ENCODE measurements at places on chromosomes 1 and 21. TPM values are rescaled to one million over a fixed set of nuclear protein-coding genes. Genes with fewer than 3 reads are reported as not detected.

DNA sequence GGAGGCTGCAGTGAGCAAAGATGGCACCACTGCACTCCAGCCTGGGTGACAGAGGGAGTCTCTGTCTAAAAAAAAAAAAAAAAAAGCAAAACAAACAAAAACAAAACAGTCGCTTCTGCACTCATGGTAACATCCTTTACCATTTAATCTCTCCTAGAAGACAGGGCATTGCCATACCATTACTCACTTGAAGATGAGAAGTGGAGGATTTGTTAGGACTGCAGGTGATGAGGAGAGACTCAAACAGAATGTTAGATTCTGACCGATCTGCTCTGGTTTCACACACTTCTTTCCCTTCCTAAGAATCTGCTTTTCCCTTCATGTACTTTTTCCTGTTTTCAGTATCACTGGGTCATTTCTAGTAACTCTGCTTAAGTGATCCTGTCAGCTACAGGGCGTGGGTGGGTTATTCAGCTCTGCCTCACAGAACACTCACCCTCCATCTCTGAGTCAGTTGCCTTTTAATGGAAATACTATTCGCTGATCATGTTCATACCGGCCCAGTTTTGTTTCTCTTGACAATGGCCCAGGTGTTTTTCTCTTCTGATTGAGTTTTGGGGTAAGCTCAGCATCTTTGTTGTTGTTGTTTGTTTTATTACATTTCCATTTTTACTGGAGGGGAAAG, 148.0 kb upstream of the ERG start:
- DNase-seq, result no peak
- no peak overlapping the region for H3K27ac ChIP-seq
- no peaks in the 10 kb centered on the region for H3K4me1 ChIP-seq
- no peaks in the 10 kb centered on the region for H3K36me3 ChIP-seq
- peaks cover 58% of the 10 kb centered on the region for H3K27me3 ChIP-seq

- DNase-seq, result no peak
- H3K4me1 ChIP-seq, result peaks cover 10% of the 10 kb centered on the region
- H3K27ac ChIP-seq, result no peak overlapping the region
These were observed 28.2 kb upstream of the DOCK7 start for GRCh38 chr1:62716397-62716796.

GRCh38 chr21:33244082-33244778, 14.5 kb downstream of the IFNAR2 start:
- no peaks in the 10 kb centered on the region for H3K27me3 ChIP-seq
- peaks cover 63% of the 10 kb centered on the region for H3K4me1 ChIP-seq
- peaks cover 51% of the 10 kb centered on the region for H3K36me3 ChIP-seq

- H3K4me3 ChIP-seq, result no peak overlapping the region
- no peaks in the 10 kb centered on the region for H3K27me3 ChIP-seq
These were observed 63.9 kb downstream of the PLPPR4 start for GRCh38 chr1:99328171-99328570.

GRCh38 chr1:115594600-115594999, 47.2 kb upstream of the VANGL1 start:
- DNase-seq, result no peak
- no peaks in the 10 kb centered on the region for H3K36me3 ChIP-seq
- H3K27ac ChIP-seq, result no peak overlapping the region
- peaks cover 23% of the 10 kb centered on the region for H3K4me1 ChIP-seq
- no peak overlapping the region for H3K4me3 ChIP-seq

DNA sequence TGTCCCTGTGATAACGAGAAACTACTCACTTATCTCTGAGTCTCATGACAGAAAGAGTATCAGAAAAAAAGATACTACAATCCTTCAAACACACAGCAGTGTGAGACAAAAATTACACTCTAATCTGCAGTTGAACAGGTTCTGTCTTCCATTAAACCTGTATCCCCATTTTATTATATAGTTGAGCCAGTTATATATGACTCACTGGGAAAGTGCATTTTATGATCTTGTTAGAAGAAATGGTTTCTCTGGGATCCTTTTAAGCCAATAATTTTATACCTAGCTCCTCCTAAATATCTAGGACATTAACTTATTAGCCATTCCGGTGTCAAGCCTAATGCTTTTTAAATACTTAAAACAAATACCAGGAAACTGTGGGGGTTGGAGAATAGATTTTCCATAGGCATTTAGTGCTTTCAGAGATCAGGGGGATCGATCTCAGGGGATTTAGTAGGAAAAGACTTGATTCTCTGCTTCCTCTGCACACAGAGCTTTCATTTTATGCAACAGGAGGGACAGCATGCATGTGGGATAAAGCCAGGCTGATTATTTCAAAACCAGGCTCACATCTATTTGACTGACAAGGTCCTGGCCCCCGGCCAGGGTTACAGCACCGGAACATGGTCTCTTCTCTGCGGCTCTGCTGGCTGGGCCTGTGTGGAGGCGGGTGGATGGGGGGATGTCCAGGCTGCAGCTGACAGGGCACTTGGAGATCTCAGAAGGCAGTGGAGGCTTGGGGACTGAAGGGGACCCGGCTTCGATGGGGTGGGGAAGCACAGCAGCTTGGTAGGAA, 310.6 kb downstream of the DISC1 start:
- peak overlapping the region; percentile 18 for H3K4me3 ChIP-seq
- peaks cover 47% of the 10 kb centered on the region for H3K4me1 ChIP-seq
- H3K27ac ChIP-seq, result peak overlapping the region; percentile 21
- peak; percentile 87 for DNase-seq
- no peaks in the 10 kb centered on the region for H3K27me3 ChIP-seq

DNA sequence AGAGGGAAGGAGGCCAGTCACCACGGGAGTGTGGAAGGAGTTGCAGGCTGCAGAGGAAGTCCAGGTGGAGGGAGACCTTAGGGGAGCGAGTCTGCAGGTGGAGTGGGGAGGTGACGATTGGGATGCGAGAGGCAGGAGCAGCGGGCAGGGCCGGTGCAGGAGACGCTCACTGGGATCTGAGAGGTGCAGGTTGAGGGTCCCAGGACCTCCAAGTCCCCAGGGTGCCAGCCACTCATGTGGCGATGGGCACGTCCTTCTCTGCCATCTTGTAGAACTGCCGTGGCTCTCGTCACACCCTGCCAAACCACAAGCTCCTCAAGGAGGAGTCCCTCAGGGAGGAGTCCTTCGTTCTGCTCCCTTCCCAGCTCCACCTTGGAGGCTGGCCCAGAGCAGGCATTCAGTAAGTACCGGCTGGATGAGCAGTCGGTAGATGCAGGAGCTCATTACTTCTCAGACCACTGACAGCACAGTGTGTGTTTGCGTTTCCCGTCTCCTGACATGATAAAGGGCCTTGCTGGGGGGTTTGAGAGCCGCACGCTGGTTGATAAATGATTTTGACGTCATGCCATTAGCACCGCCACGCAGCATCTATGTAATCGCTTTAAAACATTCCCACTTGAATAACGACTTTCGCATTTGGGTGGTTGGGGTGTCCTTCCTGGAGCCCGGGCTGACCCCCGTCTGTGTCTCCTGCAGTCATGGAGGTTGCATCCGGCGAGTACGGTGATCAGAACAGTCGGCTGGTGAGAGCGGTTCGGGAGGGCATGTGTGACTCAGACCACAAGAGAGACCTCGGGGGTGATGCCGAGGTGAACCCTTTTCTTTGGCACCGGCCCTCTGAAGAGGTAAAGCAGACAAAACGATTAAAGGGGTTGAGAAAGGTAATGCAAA, 27.8 kb downstream of the TFF3 start:
- H3K4me1 ChIP-seq, result no peaks in the 10 kb centered on the region
- no peaks in the 10 kb centered on the region for H3K27me3 ChIP-seq
- no peak for DNase-seq
- H3K27ac ChIP-seq, result no peak overlapping the region
- no peak overlapping the region for H3K4me3 ChIP-seq

GRCh38 chr1:66384258-66384921, 149.6 kb upstream of the SGIP1 start:
- H3K27me3 ChIP-seq, result no peaks in the 10 kb centered on the region
- no peaks in the 10 kb centered on the region for H3K36me3 ChIP-seq
- DNase-seq, result no peak
- H3K27ac ChIP-seq, result no peak overlapping the region

GRCh38 chr1:13604176-13604575, 20.5 kb downstream of the PDPN start:
- H3K27me3 ChIP-seq, result no peaks in the 10 kb centered on the region
- no peak for DNase-seq
- no peaks in the 10 kb centered on the region for H3K36me3 ChIP-seq
- H3K4me3 ChIP-seq, result no peak overlapping the region
- H3K27ac ChIP-seq, result no peak overlapping the region

DNA sequence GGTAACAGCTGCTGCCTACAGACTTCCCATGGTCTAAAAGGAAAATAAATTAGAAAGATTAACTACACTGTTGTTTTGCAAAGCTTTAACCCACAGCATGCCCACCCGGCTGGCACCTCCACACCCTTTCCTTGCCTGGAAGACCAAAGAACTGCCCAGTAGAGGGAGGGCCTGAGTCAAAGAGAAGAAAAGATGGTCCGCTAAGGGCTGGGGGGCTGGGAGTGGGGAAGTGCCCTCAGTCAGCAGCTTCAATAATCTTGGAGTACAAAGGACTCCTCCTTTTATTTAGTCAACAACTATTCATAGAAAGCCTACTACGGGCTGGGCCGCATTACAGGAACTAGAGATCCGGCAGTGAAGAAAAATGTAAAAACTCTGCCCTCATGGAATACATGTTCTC, 40.6 kb downstream of the ERI3 start:
- no peak overlapping the region for H3K27ac ChIP-seq
- H3K4me3 ChIP-seq, result no peak overlapping the region
- no peaks in the 10 kb centered on the region for H3K27me3 ChIP-seq
- H3K4me1 ChIP-seq, result no peaks in the 10 kb centered on the region

DNA sequence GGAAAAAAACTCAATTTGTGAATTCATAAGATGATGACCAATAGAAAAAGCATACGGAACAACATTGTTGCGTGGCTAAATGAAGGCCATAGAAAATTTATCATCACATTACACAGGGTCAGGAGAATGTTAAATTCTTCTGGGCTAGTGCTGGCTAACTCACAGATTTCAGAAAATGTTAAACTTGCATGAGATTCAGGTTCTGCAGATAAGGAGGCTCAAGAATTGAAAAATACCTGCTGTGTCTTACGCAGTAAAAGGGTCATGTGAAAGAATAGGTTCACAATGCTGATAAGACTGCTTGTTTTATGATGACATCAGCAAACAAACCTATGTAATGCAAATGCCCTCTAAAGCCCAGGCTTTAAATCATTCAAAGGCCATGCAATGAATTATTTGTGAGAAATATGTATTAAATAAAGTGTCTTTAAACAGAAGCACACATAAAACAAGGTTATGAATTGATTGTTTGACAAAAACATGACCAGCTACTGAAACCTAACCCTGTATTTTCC, 378.8 kb downstream of the USP25 start:
- H3K27ac ChIP-seq, result no peak overlapping the region
- H3K36me3 ChIP-seq, result no peaks in the 10 kb centered on the region
- no peaks in the 10 kb centered on the region for H3K27me3 ChIP-seq
- H3K4me3 ChIP-seq, result no peak overlapping the region

DNA sequence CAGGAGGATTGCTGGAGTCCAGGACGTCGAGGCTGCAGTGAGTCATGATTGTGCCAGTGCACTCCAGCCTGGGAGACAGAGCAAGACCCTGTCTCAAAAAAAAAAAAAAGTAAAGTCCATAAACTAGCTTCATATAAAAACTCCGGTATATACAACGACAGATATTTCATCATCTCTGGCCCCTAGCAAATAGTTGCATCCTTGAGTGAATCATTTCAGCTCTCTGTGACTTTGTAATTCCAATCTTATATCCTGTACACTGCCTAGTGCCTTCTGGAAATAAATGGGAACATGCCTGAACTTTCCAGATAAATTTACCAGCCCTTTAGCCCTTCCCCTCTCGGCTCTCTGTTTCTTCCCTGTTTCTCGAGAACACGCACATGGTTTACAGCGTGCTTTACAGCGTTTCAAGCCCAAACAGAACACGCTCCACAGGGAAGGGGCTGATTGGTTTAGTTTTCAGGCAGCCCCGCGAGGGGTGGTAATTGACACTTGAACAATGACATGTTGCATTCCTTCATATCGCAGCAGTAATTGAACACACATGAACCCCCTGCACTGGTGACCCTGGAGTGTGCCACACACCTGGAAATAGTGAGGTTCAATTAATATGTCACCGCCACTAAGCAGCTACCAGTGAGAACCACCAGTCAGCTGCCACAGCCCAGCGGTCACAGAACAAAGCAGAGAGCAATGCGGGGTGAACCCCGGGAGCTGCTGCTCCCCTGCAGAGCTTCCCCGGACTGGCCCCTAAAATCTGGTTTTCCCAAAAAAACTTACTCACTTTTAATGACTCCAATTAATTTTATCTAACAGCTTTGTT, 35.7 kb upstream of the SIM2 start:
- H3K36me3 ChIP-seq, result no peaks in the 10 kb centered on the region
- no peaks in the 10 kb centered on the region for H3K4me1 ChIP-seq
- DNase-seq, result no peak
- H3K27ac ChIP-seq, result no peak overlapping the region
- peaks cover 89% of the 10 kb centered on the region for H3K27me3 ChIP-seq

GRCh38 chr1:1182491-1183220, 9.0 kb downstream of the TTLL10 start:
- no peaks in the 10 kb centered on the region for H3K36me3 ChIP-seq
- DNase-seq, result peak; percentile 14
- peak overlapping the region; percentile 38 for H3K27ac ChIP-seq
- peak overlapping the region; percentile 50 for H3K4me3 ChIP-seq
- peaks cover 57% of the 10 kb centered on the region for H3K27me3 ChIP-seq

DNA sequence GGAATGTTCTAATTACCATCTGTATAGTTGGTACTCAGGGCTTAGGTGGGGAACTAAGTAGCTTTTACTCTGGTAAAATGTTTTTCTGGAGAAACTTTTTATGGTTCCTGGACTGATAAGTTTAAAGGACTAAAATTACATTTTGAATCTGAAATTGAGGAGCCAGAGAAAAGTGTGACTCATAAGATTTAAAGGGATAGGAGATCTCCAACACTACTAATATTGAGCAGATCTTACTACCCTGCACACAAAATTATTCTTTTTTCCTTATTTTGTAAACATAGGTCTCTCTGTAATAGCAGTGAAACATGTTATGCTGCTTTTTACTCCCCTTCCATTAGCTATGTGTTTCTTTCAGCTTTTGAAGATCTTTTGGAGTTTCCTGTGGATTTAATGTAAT, 32.5 kb downstream of the MTF2 start:
- peaks cover 16% of the 10 kb centered on the region for H3K4me1 ChIP-seq
- H3K4me3 ChIP-seq, result no peak overlapping the region

DNA sequence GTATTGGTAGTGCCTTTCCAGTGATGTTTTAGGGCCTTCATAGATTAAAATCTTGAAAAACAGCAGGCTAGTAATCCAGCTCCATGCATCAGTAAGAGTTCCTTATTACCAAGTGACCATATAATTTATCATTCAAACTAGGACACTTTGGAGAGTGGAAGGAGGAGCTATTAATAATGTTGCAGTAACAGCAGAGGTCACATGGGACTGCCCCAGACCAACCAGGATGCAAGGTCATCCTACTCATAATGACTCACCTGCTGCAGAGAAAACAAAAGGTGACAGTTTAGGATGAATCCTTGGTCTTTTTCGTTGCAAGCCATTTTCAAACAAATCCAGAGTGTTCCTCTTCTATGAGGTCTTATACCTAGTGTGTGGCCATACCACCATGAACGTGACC, 187.4 kb downstream of the NUF2 start:
- no peaks in the 10 kb centered on the region for H3K4me1 ChIP-seq
- H3K27ac ChIP-seq, result no peak overlapping the region
- no peaks in the 10 kb centered on the region for H3K27me3 ChIP-seq

GRCh38 chr1:84870591-84870990, 22.4 kb downstream of the LPAR3 start:
- DNase-seq, result no peak
- no peaks in the 10 kb centered on the region for H3K27me3 ChIP-seq
- H3K27ac ChIP-seq, result peak overlapping the region; percentile 30
- H3K4me1 ChIP-seq, result peaks cover 18% of the 10 kb centered on the region
- no peak overlapping the region for H3K4me3 ChIP-seq

- H3K27ac ChIP-seq, result peak overlapping the region; percentile 23
- peaks cover 59% of the 10 kb centered on the region for H3K4me1 ChIP-seq
- no peaks in the 10 kb centered on the region for H3K36me3 ChIP-seq
- H3K4me3 ChIP-seq, result no peak overlapping the region
These were observed 233.5 kb downstream of the TRABD2B start for GRCh38 chr1:47763591-47764171.

The S100A12 gene
- total RNA-seq, result 2.3 TPM

The POLR3C gene
- 13.4 TPM for total RNA-seq
